ENCODE measurements at places on chromosomes 6 and 20.

GRCh38 chr6:47034421-47034820 lies 7.7 kb downstream of the ADGRF1 start:
- DNase-seq, result no peak

- DNase-seq, result peak; percentile 80
These were observed 76.0 kb upstream of the CD93 start for GRCh38 chr20:23161968-23162696.

- DNase-seq, result no peak
These were observed 66.3 kb downstream of the RBM38 start for GRCh38 chr20:57457243-57458095.

DNA sequence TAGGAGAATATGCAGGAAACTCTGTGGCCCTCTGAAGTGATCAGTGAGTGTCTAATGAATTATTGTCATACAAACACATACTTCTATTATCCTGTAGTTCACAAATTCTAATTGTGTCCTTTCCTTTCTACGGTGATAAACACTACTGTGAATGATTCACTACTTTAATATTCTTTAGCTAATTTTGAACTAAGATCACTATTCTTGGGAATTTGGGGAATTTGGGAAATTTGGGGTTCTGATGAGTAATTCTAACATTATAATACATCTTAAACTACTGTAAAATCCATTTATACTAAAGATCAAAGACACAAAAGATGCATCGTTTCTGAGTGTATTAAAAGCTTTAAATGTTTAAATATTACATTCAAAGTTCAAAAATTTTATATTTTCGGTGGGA lies 1287.2 kb upstream of the CITED2 start:
- DNase-seq, result no peak

DNA sequence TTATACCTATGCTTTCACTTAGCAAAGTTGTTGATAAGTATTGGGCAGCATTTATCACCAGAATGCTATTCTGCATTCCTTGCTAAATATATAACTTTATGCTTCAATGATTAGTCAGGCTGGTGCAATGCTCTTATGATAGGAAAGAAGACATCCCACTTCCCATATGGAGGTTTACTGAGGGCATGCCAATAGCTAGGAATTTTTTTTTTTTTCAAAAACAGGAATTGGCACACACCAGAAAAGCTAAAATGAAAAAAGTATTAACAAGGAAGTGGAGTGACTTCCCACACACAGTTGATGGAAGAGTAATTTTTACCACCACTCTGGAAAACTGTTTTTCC lies 90.8 kb downstream of the FRK start:
- no peak for DNase-seq

- DNase-seq, result no peak
These were observed 264.6 kb downstream of the FRK start for GRCh38 chr6:115796061-115796460.

GRCh38 chr6:89085409-89086205 lies 5.1 kb downstream of the PNRC1 start:
- no peak for DNase-seq

DNA sequence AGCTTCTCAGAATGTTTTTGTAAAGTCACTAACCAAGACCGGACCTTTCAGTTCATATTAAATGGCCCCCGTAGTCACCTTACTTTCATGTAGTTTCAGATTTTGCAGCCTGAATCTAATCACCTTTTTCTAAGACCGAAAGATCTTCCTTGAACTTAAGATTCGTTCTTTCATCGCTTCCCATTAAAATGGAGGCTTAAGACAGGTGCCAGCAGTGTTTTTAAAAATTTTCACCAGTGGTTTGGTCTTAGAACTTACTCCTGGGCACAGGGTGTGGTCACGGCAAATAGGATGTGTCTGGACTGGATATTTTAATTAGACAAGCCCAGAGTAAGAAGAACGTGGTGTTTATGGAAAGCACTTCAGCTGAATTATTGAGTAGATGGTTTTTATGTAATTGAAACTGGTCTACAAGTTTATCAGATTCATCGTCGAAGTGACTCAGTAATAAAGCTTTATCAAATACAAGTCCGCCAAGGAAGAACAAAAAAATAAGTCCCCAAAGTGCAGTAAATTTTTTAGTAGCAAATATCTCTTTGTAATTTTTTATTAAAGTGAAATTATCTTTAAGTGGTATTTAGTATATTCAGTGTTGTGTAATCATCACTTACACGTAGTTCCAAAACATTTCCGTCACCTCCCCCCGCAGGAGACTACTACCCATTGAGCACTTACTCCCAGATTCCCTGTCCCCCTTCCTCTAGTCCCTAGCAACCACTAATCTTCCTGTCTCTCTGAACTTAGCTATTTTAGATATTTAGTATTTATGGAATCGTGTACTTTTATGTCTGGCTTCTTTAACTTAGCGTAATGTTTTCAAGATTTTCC lies 868 bp downstream of the SRSF3 start:
- peak; percentile 20 for DNase-seq

GRCh38 chr6:86964029-86964579 lies 26.8 kb downstream of the HTR1E start:
- no peak for DNase-seq

DNA sequence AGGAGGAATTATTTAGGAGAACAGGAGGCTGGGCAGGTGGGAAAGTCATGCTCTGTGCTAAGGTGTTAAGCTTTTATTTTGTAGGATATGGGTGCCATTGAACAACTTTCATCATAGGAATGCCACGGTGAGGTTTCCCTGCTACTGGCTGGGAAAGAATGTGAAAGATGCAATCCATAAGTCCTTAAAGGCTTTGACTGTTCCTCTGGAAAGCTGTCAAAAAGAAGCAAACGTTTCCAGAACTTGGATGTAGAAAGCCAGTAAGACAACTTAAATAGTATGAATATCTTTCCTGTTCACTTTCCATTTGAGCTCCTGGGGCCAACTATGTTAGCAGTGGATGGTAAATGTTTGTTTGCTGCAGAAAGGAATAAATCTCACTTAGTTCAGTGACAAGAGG lies 574.4 kb downstream of the RNF144B start:
- DNase-seq, result no peak

GRCh38 chr6:128067446-128068118 lies 166.7 kb upstream of the THEMIS start:
- DNase-seq, result no peak

DNA sequence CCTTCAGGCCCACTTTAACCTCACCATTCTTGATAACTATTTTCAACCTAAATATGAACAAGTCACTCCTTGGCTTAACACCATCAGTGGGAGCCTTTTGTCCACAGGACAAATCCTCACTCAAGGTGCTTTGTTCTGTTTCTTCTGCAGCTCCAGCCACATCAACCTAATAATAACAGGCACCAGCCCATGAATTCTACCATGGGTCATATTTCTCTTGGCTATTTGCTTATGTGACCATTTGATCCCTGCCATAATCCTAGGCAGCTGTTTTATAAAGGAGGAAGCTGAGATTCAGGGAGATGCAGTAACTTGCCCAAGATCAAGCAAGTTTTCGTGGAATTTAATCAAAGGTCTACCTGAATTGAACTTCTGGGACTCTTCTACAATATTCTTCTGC lies 561.3 kb downstream of the DHX35 start:
- DNase-seq, result no peak

GRCh38 chr6:69866351-69866769 lies at the start of gene COL19A1:
Gene COL19A1 (plus strand): TSS chr6:69866556. CDS start chr6:69879568, 13,012 bp downstream.
- DNase-seq, result peak; percentile 57

DNA sequence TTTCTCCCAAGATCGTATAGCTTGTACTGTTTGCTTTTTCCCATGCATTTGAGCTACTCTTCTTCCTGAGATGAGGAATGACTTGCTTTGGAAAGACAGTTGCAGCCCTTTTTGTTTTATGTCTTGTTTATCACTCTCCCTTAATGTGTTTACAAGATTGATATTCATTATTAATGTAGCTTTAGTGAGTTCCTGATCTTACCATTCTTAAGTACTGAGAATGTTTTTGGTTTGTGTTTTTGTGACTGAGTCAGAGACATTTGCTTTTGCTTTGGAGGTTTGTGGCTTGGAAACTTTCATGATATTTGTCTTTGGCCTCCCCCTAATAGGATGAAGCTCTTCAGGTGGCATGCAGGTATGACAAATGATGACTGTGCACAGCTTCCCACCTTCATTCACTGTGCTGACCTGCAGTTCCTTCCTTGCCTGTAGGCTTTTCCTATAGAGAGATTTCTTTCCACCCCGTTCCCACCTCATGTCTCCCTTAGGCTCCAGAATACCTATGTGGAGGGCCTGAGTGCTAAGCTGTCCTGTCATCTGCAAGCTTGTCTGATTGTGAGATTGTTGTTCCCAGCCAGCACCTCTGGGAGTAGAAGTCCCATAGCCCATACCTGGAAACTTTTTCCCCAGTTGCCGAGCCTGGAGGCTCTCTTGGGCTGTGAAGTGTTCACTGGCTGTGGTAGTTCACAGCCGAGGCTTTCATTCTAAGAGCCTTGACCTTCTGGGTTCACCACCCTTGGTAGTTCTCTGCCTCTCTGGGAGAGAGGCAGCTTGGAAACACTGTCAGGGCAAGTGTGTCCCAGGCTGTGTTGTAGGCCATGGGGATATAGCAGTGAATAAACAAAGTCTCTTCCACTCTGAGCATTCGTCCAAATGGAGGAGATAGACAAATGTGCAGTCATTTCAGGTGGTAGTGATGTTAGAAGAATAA lies 27.1 kb downstream of the CDS2 start:
- no peak for DNase-seq

DNA sequence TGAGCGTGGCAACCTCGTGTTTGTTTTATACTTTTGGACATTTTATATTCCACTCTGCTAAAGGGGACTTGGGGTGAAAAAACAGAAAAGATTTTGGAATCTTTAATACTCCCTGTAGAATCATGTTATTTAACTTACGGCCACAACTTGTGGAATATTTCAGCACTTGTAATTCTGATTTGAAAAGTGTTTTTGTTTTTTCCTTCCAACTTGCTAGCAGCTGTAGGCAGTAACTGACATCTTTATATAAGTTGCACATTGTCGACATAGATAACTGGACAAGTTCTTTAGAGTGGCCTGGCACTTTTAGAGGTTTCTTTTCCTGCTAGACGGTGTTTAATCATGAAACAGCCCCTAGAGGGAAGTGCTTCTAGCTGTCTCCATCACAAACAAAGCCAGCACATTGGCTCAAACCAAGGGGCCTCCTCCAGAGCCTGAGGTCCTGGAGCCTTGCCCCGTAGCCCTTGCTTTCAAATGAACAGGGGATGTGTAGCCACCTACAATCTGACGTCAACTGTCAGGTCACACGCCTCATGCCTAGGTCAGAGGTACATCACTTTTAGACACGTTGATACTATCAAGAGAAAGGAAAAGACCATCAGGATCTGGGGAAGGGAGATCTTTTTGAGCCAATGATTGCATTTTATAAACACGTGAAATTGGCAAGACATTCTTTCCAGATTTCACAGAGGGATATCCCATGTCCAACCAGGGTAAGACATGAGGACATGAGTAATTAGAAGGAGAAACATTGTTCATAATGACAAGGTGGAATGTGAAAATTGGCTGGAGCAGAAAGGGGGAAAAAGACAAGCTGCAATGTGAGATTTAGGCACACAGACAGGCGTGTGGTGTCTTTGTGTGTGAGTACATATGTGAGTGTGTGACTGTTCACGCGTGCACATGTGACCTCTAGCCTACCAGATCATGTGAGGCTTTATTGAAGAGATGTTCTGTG lies 92.1 kb downstream of the TXNDC5 start:
- no peak for DNase-seq

- DNase-seq, result no peak
These were observed 14.4 kb downstream of the KPNA5 start for GRCh38 chr6:116695401-116695800.

All from CD4-positive, alpha-beta T cell treated with Interferon gamma for 1 hour (primary cell).